Muscle of arm (tissue), 14 donors: ENCODE measurements at places on chromosomes 11 and 22. TPM values are rescaled to one million over a fixed set of nuclear protein-coding genes. Genes with fewer than 3 reads are reported as not detected.

The OR8G5 gene
- not detected for polyA plus RNA-seq

The ART1 gene
- polyA plus RNA-seq, result 10.7 TPM

The FDXACB1 gene
- 2.6 TPM for polyA plus RNA-seq

The CLDN5 gene
- polyA plus RNA-seq, result 49.0 TPM

GRCh38 chr11:109929308-109929707, 163.9 kb upstream of the ZC3H12C start:
- DNase-seq, result no peak

DNA sequence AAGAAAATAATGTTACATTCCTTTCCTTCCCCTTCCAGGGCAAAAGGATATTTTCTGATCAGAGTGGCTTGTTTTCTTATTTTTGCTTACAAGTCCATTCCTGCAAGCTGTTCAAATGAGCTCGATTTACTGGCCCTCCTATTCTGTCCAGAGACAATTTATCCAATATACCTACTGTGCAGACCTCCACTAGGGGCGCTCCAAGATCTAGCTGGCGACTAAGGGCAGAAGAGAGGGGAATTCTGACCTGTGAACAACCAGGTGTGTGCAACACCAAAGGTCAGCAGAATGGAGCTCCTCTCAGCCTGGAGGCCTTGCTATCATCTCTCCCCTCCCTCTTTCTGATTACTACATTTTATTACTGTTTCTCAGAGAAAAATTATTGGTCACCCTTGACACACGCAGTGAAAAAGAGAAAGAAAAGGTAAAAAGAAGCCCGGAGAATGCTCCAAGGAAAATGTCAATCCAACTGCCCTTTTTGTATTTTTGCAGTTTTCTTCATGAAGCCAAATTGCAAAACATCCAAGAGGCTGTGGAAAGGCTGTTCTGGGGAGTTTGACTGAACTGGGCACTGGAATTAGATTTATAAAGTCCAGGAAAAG, 3.2 kb downstream of the SEZ6L start:
- DNase-seq, result no peak

DNA sequence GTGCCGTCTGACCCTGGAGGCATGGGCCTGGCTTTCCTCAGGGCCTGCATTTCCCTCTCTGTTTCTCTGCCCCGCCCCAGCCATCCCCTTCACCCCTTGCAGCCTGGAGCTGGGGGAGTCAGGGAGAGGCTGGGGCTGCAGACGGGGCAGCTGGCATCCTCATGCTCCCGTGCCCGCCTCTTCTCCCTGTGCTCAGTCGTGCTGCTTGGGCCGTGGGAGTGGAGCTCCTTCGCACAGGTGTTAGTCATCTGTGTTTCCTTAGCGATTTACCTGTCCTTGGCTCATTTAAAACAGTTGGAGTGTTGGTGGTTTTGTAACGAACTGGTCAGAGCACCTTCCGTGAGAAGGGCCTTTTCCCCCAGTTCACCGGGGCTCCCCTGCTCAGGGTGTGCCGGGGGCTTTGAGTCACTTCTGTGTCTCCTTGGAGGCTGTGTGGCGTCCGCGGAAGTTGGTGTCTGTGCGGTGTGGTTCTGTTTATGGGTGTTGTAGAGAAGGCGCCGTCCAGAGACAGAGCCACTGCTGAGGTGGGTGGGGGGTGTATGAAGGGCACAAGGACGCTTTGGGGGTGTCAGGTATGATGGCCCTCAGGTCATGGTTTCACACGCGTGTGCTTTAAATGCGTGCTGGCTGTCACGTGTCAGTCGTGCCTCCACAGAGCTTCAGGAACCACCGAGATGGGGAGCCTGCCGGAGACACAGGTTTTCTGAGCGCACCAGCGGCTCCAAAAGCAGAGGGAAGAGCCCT, 19.5 kb downstream of the BRSK2 start:
- DNase-seq, result no peak

DNA sequence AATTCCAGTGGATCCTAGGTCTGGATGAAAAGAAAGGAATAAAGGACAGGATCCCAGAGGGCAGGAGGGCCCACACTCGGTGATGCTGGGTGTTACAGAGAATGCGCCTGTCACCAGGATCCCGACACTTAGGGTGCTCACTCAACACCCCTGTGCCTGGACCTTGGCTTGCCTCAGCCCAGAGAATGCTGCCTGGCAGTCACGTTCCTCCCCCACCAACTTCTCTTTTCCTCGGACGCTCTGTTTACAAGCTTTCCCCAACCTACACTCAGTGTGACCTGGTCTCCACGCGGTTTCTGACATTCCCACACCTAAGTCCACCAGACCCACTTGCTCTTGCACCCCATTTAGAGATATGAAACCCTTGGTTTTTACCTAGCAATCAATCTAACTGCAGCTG, 38.0 kb upstream of the ETS1 start:
- no peak for DNase-seq

DNA sequence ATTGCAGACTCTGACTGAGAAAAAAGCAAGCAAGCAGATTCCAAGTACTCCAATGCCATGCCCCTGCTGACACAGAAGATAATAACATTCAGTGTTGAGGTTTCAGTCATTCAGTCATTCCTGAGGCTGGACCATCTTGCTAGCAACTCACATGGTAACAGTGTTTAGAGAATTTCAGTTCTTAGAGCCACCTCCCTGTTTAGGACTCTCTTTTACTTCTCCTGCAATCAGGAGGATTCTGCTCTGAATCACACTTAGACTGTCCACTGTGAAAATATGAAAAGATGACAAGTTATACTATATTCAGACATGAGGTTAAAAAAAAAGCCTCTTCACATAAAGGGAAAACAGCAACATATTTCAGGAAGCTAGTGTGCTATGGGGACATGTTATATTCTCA, 183.9 kb upstream of the CTSC start:
- no peak for DNase-seq

- DNase-seq, result no peak
Measured at GRCh38 chr11:119892311-119892808, 163.4 kb upstream of the NECTIN1 start.

- no peak for DNase-seq
Measured at GRCh38 chr11:10327254-10327653, 22.4 kb downstream of the ADM start.

DNA sequence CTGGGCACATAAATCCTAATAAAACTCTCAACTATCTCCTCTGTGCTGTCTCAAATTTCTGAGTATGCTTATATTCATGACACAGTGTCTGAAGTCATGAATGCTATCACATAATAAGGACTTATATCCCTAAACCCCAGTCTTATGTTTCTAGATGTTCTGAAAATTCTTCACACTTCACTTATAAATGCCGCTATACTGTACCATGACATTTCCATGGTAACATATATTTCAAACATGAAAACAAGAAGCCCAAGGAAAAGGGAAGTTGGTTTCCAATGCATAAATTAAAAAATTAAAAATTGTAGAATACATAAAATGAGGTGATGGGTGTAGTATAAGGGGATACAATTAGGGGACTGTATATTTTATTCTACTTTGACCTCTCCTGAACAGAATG, 11.7 kb downstream of the GVQW3 start:
- no peak for DNase-seq

DNA sequence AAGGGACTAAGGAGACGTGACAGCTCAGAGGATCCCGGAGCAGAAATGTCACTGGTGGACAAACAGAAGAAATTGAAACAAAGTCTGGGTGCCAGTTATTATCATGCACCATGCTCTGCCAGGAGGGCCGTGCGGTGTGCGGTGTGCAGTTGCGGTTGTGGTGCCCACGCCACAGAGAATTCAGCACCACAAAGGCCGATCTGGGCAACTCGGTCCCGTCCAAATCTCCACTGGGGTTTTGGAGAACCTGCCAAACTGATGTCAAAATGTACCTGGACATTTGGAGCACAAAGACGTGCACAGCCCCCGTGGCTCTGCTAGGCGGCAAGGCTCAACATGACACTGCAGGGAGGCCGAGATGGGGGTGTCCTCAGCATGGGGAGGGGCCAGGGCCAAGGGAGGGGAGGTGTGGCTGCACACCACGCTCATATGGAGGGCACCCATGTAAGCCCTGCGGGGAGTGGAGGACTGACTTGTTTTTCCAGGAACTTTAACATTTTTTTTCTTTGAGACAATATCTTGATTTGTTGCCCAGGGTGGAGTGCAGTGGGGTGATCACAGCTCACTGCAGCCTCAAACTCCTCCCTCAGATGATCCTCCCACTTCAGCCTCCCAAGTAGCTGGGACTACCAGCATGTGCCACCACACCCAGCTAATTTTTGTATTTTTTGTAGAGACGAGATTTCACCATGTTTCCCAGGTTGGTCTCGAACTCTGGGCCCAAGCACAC, 39.4 kb downstream of the GNB1L start:
- no peak for DNase-seq

- no peak for DNase-seq
Measured at GRCh38 chr22:33971561-33971961, 51.3 kb upstream of the LARGE1 start.

DNA sequence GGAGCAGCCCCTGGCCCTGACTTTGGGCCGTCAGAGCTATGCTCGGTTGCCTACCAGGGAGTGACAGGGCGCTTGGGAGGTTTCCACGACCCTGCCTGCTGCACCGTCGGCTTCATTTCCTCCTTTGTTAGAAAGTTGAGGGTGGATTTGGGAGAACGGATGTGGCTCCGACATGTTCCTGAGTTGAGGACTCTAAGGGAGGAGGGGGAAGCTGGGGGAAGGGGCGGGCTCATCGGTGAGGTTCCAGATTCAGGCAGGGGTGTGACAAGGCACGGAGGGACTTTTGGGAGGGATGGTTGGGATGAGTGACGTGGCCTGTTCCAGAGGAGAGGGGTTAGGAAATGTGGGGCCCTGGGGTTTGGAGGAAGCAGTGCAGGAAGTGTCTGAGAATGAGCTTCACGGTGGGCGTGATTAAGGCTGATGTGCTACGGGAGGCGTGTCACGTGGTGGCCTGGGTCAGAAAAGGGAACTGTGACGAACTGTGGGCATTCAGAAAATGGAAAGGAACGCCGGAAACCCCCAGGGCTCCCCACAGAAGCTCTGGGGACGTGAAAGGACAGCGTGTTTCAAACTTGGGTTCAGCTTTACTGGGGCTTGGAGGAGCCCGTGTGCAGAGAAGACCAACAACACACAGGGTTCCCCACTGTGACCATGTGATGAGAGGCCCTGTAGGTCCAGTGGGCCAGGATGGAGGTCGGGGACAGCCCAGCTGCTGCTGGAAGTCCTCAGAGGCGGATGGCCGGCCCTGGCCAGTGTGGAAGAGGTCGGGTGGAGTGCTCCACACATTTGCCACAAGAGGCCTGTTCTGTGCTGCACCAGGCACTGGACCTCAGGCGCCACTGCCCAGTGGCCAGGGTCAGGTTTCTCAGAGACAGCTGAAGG, 2.8 kb downstream of the PARVB start:
- no peak for DNase-seq

GRCh38 chr11:1481861-1482441, 4.6 kb downstream of the MOB2 start:
- DNase-seq, result no peak

DNA sequence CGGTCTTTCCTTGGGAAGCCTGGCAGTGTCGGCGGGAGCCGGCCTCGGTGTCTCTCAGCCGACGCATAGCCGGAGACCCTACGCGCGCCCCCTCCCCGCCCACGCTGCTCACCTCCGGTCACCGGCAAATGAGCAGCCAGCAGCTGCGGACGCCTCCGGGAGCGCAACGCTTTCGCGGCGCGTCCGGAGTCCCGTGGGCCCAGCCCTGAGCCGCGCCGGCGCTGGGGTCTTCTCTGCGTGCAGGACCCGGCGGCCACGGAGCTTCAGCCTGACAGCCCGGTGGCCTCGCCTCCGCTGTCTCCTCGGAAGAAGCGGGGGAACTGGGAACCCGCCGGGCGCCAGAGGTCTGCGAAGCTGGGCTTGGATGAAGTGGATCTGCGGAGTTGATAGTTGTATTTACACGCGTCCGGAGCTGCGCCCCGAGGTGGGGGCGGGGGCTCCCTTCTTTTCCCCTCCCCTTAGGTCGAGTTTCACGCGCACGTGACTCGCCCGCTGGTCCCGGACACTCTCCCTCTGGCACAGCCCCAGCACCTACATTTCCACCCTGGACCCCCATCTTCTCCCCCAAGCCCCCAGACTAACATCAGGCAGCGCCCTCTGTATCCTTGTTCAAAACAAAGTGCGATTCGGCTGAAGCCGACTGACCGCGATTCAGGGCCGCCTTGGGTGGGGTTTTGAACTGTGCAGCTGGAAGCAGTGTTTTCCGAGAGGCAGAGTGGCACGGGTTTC, at the start of gene SLC43A1:
Gene SLC43A1, minus strand, starts transcription at position 371 of the 729 bp plus-strand sequence. CDS start 1,591 bp downstream, outside the sequence.
- peak; percentile 59 for DNase-seq

GRCh38 chr22:37982938-37983859, 1.2 kb downstream of the SOX10 start:
- no peak for DNase-seq

DNA sequence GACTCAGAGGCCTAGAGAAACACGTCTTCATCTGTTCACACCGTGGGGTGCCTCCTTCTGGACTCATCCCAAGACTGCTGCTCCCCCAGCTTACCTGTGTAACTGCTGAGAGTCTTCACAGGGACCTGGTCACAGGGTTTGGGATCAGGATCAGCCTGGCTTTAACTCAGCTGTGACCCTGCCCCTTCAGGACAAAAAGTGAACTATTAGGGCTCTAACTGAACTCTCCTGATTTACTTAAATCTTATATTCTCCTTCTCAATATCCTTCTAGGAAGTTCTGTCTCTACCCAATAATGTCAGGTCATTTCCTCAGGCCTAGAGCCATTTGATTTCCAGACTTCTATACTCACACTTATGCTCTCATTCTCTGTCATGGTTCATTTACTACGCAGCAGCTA, 108.4 kb downstream of the ZNF280B start:
- DNase-seq, result no peak

DNA sequence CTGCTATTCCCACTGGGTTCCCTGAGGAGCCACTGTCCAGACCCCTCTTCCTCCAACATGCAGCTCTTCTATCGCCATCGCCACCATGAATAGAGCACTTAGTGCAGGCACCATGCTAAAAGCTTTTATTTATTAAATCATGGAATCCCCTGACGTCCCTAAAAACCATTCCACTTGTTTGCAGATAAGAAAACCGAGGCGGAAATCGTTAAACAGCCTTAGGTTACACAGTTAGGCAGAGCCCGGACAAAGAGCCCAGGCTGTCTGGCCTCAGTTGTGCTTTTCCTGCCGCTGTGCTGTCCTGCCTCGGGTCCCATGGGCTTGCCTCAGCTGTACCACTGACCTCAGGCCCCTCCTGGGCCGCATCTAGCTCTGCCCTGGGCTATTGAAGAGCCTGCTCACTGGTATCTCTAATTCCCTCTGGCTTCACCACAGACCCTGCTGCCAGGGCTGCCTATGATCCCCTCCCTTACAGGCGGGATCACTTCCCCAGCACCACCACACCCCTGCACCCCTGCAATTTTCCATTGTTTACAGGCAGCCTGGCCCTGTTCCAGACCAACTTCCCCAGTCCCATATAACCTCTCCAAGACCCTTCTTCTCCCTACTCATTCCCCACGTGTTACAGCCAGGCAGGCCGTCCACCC, 13.0 kb upstream of the TUB start:
- no peak for DNase-seq

DNA sequence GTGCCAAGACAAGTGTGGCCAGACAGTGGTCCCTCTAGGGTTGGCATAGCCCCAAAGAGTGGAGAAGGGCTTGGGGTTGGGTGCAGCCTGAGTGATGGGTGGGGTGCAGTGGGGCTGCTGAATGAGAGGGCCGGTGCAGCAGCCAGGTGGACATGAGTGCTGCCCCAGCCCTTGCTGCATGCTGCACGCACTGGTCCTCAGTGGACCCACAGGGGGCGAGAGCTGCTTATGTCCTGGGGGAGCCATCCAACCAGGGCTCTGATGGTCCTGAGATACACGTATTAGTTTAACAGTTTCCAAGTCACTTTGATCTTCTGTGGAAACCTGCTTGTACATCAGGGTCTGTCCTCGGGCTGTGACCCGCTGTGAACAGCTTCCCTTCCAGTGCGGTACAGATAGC, 23.9 kb upstream of the ACR start:
- no peak for DNase-seq
